ENCODE measurements at places on chromosomes 12 and 14.

- no peak for DNase-seq
Measured at GRCh38 chr12:72272091-72272661, at the start of gene TRHDE. Gene TRHDE (plus strand): TSS chr12:72272370. CDS start chr12:72272644, 274 bp downstream.

- DNase-seq, result no peak
Measured at GRCh38 chr12:14769466-14769968, 33.8 kb downstream of the WBP11 start.

DNA sequence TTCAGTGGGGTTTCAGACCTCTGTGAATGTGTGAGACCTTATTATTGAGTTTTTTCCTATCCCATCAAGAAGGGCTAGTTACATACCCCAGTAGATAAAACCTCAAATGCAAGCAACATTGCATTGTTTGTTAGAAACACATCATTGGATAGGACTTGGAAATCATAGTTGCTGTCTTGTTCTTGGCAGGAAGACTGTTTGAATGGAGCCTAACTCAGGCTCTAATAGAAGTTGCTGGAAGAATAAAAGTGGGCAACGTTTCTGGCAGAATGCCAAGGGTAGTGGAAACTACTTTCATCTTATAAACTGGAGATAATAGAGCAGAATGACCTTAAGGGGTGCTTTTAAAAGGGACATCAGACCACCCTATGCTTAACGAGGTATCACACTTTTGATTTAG lies 9.9 kb upstream of the PTHLH start:
- no peak for DNase-seq

DNA sequence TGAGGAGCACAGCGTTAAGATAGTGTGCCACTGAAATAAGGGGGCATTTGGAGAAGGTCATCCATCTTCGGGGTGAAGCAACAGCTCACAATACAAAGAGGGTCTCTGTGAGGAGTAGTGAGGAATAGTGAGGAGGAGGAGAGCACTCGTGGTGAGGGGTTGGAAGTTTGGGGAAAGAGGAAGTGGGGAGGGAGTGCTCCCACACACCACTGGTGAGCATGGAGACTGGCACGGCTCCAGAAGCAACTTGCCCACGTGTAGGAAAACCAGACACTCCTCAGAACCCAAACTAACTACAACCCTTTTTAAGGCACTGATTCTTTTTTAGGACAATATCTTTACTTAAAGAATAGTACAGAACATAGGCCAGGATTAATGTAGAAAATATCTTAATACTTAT lies 48.9 kb downstream of the GALNT8 start:
- DNase-seq, result no peak

GRCh38 chr14:88025313-88025712 lies 20.4 kb downstream of the GPR65 start:
- DNase-seq, result no peak

GRCh38 chr14:99516156-99516870 lies 35.1 kb downstream of the CCNK start:
- DNase-seq, result no peak

DNA sequence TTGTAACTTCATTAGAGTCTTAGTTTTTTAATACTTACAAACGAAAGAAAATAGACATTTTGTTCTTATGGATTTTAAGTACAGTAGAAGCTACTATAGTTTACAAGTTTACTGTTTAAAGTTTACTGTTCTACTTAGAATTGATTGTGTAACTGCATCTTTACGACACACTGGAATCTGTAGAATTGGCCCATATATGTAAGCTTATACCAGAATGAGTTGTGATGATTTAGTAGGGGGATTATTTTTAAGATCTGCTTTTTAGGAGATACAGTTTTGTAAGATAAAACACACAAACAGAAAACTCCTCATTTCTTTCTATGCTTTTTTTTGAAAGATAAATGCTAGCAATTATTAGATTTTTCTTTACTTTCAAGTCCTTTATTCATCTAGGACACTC lies 30.2 kb upstream of the NAV3 start:
- no peak for DNase-seq

GRCh38 chr14:43692706-43693105 lies 814.4 kb downstream of the FSCB start:
- no peak for DNase-seq

GRCh38 chr12:49888461-49889151 lies 15.1 kb downstream of the FAIM2 start:
- no peak for DNase-seq

DNA sequence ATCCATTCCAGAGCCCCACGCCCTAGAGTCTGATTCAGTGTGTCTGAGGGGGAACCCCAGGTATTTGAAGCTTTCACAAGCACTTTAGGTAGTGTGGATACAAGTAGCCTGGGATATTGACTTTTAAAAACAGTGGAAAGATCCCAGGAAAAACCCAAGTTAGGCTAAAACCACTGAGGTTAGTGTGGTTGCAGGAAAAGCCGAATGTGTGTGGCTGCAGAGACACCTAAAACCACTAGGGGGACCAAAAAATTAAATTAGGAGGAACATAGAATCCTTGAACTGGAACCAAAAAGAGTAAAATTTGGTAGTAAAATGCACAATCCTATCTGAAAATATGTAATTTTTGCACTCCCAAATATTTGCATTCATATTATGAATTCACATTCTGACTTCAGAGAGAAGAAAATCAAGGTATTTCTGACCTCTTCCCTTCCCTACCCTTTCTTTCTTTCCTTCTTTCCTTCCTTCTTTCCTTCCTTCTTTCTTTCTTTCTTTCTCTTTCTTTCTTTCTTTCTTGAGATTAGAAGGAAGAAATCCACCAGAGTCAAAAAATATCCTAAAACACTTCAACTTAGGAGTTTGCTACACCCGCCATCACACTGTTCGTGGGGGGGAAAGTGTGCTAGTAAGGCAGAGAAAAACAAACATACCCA lies 37.8 kb downstream of the SLCO1A2 start:
- DNase-seq, result no peak

- DNase-seq, result no peak
Measured at GRCh38 chr12:48807981-48808380, 10.3 kb upstream of the CACNB3 start.

- no peak for DNase-seq
Measured at GRCh38 chr12:117658226-117658625, 296.8 kb upstream of the NOS1 start.

- no peak for DNase-seq
Measured at GRCh38 chr12:70400124-70400523, 34.0 kb downstream of the KCNMB4 start.

- DNase-seq, result no peak
Measured at GRCh38 chr14:97946240-97946639, 1149.1 kb downstream of the VRK1 start.

GRCh38 chr12:111942557-111942956 lies 70.4 kb downstream of the TMEM116 start:
- DNase-seq, result no peak

GRCh38 chr12:108611884-108612415 lies 14.1 kb upstream of the TMEM119 start:
- DNase-seq, result no peak

- DNase-seq, result no peak
Measured at GRCh38 chr14:51552768-51553404, 98.8 kb upstream of the FRMD6 start.

GRCh38 chr14:89088530-89088929 lies 264.1 kb downstream of the TTC8 start:
- DNase-seq, result no peak

DNA sequence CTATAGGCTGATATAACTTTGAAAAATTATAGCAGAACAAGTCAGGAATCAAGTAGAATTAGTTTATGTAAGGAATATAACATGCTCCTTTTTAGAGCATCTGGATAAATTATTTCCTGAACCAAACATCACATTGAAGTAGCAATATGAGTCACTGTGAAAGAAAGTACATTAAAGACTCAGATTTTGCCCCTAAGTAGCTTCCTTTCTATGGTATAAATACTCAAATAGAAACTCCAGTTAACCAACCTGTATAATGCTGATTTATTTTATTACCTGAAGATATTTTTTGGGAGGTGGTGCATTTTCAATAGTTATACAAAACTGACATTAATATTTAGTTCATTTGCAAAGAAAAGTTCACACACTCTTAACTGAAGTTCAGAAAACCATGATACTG lies 312.1 kb downstream of the ITPR2 start:
- no peak for DNase-seq

DNA sequence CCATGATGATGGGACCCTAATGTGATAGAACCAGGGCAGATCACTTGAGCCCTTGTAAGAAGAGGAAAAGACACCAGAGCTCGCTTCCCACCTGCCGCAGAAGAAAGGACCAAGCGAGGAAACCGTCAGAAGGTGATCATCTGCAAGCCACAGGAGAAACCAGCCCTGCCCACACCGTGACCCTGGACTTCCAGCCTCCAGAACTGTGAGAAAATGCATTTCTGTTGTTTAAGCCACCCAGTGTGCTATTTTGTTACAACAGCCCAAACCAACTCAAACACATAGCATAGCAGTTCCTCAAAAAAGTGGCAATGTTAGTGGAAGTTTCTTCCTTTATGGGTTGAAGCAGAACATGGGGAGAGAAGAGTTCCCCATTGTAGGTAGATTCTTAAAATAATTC lies 107.9 kb upstream of the BCL2L14 start:
- DNase-seq, result no peak

- DNase-seq, result no peak
Measured at GRCh38 chr12:68034567-68034966, 45.3 kb downstream of the IFNG-AS1 start.

DNA sequence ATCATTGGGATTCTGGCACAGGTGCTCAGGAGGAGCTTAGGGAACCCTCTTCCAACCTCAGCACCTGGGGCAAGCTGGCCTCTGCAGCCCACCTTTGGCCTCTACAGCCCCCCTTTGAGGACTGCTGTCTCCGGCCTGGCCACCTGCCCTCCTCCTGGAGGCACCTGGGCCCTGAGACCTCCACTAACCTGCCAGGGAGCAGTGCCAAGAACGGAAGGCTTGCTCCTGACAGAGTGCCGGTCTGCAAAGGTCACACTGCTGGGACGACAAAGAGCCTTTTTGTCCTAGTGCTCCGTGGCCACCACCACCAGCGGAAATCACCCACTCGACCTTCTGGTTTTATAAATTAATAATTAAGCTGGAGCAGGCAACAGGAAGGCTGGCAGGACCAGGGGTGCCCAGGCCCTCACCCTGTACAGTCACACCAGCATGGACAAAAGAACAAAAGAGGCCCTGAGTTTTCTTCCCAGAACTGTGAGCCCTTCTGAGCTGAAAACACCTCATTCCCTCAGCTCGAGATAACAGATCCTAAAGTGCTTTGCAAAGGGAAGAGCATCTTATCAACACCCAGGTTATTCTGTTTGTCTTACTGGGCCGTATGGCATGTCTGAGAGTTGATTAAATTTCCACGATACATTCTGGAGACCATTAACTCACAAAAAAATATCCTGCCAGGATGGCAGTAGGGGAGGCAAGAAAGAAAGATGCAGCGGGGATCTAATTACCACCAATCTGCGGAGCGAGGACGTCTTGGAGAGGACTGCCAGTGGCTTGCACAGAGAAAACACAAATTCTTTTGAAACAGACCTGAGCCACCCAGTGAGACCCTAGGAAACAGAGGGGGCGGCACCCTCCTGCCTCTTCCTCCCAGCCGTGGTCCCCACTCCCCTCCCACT lies 8.2 kb downstream of the TESC start:
- no peak for DNase-seq

GRCh38 chr14:59022144-59022543 lies 166.3 kb upstream of the DAAM1 start:
- no peak for DNase-seq
